NCI-H1092 treated with DMSO at 0.1 percent for 48 hours (cell line): ENCODE measurements at places on chromosomes 3 and 15.

DNA sequence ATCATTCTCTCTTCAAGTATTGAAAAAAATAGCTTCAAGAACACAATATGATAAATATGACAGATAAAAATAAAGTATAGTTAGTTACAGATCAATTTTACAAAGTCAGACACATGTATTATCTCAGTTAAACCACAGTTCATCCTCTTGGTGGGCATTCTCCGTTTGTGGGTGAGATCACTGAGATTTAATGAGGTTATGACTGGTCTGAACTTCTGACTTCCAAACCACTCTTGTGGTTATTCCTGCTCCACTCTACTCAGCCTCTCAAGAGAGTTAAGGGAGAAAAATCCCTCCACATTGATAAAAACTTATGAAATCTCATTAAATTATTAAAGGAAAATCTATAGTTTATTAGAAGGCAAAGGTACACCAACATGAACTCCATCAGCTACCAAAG is 229.9 kb upstream of the LRTM1 start:
- DNase-seq, result no peak

DNA sequence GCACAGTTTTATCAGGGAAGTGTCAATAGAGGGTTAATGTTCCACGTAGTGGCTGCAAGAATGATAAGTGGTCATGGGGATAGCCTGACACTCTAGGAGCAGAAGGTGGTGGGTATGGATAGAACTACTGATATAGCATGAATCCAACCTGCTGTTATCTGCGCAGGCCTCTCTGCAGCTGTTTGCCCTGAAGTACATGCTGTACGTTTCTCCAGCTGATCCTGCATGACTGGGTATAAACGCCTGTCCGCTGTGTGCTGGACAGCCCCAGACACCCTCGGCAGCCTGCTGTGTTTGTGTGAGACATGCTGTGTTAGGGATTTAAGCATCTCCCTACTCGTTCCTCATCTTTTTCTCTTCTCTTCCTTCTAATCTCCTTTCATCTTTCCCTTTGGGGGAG is 87.1 kb downstream of the LPP start:
- DNase-seq, result no peak

DNA sequence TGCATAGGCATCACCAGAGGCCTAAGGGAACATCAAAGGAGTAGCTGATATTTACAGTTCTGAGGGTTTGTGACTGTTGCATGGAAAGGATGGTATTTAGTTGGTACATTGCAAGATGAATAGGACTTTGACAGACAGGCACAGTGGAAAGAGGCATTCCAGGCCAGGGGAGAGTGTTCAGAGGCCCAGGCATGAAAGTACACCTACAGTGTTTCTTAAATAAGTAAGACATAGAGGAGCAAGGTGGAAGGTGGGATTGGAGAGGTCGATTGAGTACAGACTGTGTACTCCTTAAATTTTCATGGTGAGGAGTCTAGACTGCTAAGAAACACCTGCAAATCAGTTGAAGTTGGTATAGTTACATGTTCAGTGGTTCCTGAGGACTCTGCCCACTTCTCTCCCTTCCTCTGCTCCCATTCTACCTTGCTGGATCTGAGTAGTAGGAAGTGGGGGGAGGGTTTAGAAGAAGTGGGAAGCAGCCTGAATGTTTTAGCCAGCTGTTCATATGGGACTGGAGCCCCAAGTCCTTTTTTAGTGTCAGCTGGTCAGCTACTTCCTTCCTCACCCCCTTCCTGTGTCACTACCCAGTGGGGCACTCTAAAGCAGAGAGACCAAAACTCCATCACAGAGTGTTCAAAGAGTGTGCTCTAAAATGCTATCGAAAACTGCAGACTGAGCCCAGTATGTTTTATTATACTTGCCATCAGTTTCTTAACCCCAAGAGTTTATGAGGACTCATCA is 14.0 kb downstream of the KLHL18 start:
- DNase-seq, result no peak

DNA sequence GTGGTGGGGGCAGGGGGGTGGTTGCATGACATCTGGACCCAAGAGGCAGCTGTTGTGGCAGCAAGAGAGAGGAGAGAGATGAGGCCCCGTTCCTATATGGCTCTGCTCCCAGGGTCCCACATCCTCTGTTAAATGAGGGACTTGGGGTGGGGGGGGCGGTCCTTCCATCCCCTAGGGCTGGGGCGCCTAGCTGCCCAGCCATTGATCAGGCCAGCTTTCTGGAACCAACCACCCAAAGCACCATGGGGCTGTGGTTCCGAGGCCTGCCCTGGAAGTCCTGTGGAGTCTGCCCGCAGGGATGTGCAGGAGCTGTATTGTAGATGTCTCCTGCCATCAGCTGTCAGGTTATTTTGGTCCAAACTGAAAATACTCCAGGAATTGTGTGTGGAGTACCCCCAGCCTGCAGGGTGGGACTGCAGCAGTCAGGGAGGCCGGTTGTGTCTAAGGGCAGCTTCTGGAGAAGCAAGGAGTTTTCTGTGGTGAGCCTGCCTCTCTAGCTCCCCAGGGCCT is 5.2 kb downstream of the FURIN start:
- DNase-seq, result no peak

DNA sequence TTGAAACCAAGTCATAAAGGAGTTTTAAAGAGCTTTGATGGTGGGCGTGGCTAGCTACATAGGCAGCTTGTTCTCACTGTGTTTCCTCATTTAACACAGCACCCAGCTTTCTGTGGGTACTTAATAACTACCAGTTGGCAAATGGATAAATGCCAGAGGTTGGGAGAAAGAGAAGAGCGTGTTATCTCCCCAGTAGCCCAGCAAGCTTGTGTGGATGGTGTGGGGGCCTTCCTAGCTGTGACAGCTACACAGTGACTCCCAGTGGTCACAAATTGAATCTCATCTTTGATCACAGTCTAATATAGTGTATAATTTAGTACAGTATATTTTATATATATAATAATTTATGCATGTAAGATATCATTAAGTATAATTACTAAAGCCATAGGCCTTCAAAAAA is 984.1 kb downstream of the EPHA3 start:
- DNase-seq, result peak; percentile 63

- DNase-seq, result no peak
Observed at GRCh38 chr15:78420220-78420619, 17.8 kb upstream of the IREB2 start.

- no peak for DNase-seq
Observed at GRCh38 chr15:96972201-96972600, 641.7 kb downstream of the NR2F2 start.

DNA sequence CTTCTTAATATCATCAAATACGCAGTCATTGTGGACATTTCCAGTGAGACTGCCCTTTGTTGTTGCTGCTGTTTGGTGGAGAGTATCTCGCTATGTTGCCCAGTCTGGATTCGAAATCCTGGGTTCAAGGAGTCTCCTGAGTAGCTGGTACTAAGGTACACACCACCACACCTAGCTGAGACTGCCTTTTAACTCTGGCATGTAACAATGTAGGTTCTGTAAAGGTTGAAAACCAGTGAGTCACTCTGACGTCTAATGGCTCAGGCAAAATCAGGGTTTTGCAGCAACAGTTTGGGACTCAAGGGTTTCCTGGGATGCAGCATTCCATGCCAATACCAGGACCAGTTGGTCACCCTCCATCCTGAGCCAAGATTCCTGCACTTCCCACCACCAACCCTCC is 52.2 kb downstream of the AQP9 start:
- no peak for DNase-seq

- DNase-seq, result no peak
Observed at GRCh38 chr3:160044121-160044520, 55.5 kb downstream of the IL12A start.

GRCh38 chr3:47225310-47225906 is 57.2 kb downstream of the KIF9 start:
- DNase-seq, result no peak

- DNase-seq, result no peak
Observed at GRCh38 chr15:68045289-68046265, 8.5 kb upstream of the PIAS1 start.

DNA sequence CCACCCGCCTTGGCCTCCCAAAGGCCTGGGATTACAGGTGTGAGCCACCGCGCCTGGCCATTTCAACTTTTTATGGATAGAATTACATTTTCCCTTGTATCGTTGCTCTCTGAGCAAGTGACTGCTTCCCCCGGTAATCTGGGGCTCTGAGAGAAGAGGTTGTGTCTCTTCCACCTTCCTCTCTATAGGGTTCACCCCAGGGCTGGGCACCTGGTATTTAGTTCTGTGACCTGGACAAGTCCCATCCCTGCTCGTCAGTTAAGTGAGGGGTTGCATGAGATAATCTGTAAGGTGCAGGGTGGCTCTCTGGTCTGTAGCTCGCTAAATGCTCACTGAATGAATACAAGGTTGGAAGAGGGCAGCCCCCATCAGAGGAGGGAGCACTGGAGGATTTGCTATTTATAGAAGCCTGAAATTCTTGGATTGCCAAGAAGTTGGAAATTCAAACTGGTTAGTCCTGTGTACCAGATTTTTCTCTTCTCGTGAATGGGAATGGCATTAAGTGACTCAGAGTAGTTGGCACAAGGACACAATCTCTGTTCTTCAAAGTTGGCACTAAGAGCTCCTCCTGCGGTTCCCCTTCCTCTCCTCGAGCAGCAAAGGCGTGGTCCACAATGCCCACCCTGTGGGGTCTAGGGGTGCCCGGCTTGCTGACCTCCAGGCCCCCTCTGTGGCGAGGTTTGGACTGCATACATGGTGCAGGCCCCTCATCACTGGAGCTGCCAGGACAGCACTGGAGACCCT is 68.1 kb upstream of the DLG1 start:
- no peak for DNase-seq

DNA sequence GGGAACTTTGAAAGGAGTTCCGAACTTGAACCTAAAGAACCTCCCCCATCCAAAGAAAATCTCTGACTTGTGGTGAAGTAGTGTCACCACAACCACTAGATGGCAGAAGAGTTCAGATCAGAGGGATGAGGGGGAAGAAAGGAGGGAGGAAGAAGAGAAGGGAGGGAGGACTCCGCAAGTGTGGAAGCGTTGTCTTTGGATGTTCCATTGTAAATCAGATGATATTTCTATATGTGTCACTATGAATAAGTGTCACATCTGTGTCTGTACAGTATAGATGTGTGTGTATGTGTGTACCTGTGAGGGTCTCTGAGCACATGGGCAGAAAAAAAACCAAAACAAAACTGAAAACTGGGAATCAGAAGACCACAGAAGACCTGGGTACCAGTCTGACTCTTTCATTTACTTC is 16.9 kb downstream of the SLC24A1 start:
- DNase-seq, result peak; percentile 73

- DNase-seq, result peak; percentile 1
Observed at GRCh38 chr3:126132751-126133511, 47.5 kb downstream of the ALDH1L1 start.

- DNase-seq, result no peak
Observed at GRCh38 chr3:59919586-59919985, 869.8 kb upstream of the CFAP20DC start.

- no peak for DNase-seq
Observed at GRCh38 chr3:6321999-6322398, 538.9 kb upstream of the GRM7 start.

DNA sequence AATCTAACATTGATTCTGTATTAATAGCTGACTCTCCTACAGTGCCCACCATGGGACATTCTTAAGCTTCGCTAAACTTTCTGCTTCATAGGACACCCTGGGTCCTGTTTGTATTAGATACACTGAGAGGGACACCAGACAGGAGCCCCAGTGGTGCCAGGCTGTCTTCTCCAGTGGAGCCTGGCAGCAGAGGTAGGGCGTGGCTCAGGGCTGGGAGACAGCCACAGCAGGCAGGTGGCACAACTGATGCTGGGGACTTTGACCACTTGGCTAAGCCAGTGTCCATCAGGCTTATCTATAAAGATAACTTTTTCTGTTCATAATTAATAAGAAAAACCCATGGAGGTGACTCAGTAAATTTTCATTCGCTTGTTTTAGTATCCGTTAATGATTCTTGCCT is 21.8 kb downstream of the NIPA1 start:
- no peak for DNase-seq

GRCh38 chr3:134922101-134922500 is 127.0 kb downstream of the EPHB1 start:
- no peak for DNase-seq

GRCh38 chr15:34583399-34584329 is at the start of gene GOLGA8B:
TSS of gene GOLGA8B (minus strand) at chr15:34583651. CDS start at chr15:34535912, 47,739 bp downstream.
- DNase-seq, result peak; percentile 22

DNA sequence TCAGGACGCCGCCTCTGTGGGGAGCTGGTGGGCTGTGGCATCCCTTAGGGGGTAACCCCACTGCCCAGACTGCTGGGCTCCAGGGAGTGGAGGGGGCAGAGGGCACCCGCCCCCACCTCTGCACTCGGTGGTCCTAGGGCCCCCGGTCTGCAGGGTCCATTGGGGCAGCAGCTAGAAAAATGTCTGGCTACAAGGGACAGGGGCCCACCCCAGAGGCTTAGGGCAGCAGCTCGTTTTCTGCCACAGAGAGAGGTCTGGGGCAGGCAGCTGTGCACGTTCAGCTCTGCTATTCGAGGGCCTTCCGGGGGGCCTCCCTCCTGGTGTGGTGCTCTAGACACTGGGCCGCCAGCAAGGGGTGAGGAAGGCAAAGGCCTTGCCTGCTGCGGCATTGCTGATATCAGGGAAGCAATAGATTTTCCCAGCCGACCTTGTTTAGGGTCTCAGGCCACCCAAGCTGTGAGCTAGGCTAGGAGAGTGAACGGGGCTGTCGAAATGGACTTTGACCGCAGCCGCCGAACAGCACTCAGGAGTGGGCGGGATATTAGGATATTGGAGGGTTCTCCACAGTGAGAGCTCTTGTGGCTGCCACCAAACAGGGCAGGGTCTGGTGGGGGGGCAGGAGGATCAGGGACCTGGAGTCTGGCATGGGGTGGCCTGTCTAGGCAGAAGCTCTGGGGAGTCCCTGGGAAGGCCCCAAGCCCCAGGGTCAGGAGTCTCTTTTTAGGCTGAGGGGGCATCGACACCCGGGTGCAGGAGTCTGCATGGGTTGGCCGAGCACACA is 61.4 kb upstream of the KLF13 start:
- no peak for DNase-seq

- no peak for DNase-seq
Observed at GRCh38 chr15:39896846-39897245, 23.2 kb downstream of the GPR176 start.

- DNase-seq, result no peak
Observed at GRCh38 chr3:55540579-55540978, 53.5 kb upstream of the WNT5A start.

GRCh38 chr3:25171118-25171807 is 256.8 kb upstream of the RARB start:
- no peak for DNase-seq

DNA sequence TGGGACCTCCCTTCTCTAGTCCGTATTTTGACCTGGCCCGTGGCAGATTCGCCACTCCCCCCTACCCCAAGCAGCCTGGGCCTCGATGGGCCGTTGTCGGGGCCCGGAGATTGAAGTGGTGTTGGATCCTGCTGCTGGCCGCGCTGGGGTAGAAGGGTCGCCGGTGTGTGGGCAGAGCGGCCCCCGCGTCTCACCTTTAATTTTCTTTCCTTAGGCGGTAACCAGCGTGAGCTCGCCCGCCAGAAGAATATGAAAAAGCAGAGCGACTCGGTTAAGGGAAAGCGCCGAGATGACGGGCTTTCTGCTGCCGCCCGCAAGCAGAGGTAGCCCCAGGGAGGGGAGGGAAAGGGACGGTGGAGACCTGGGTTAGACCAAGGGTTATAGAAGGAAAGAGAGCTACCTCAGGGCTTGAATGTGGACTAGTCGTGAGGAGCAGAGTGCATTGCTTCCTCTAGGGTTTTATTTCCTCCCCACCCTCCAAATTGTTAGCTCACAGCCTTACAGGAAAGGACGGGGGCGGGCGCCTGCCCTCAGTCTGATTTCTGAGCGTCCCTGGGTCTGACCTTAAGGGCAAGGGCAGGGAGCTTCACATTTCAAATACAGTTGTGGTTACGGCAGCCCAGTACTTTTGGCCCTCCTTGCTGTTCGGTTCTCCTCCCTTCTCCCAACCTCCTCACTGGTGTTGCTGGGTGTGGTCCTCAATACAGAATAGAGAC is 799 bp downstream of the SERF2 start:
- DNase-seq, result no peak

GRCh38 chr3:125061646-125062045 is 5.8 kb upstream of the HEG1 start:
- DNase-seq, result no peak
